Kidney (tissue), 22 donors: ENCODE measurements at places on chromosomes 16 and 17. TPM values are rescaled to one million over a fixed set of nuclear protein-coding genes. Genes with fewer than 3 reads are reported as not detected.

Gene KCNJ18
- total RNA-seq: not detected

Gene TERB1
- 0.19 TPM for total RNA-seq

Gene HSD11B2
- total RNA-seq: 139 TPM

Gene OR1E1
- total RNA-seq: not detected

Gene RNF151
- not detected for total RNA-seq

Gene PRSS53
- 2.6 TPM for total RNA-seq

Gene WFDC1
- total RNA-seq: 11.1 TPM

Gene ADAM11
- 0.28 TPM for total RNA-seq

Gene ASIC2
- 2.9 TPM for total RNA-seq

Gene TMEM238L
- total RNA-seq: 0.47 TPM

Gene SOCS7
- total RNA-seq: 18.7 TPM
